ENCODE measurements at places on chromosomes 11 and 22.

GRCh38 chr11:64915376-64915887, 1.6 kb downstream of the ATG2A start:
- DNase-seq: no peak

DNA sequence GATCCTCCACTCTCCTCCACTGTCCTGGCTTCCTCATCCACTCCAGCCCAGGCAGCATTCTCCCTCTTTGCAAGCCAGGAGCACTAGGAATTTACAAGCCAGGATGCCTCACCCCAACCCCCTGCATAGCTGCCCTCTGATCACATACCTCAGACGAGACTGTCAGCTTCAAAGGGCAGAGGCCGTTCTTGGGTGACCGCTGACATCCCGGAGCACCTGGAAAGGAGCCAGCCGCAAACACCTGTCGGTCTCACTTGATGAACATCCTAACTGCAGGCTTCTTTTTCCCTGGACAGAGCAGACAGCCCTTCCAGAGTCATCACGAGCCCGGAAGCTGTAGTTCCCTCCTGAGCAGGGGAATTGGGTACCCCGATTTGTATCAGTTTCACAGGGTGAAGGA, 451.3 kb upstream of the B3GAT1 start:
- no peak for DNase-seq

- no peak for DNase-seq
Observed at GRCh38 chr11:110355011-110355744, 58.8 kb upstream of the RDX start.

DNA sequence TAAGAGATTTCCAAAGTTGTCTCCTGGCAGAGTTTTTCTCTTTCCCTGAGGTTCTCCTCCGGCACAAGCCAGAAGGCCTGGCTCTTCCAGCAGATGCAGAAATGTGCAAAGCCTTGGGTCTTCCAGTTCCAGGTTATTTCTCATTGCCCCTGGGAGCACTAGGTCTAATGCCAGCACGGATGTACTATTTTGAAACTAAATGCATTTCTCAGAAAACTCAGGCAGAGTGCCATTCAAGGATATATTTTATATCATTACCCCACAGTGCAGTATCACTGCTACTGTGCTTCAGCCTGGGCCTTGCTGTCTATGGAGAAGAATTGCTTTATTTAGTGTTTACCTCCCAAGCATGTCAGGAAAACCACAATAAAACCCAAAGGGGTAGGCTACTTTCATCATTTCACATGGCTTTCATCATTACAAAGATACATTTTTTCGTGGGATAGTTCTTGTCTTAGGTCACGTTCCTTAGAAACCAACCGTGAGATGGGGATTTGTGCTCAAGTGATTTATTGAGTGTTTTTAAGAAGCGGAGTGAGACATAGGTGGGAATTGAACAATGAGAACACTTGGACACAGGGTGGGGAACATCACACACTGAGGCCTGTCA, 22.4 kb upstream of the FZD4 start:
- DNase-seq: no peak

GRCh38 chr11:15473954-15474837, 359.5 kb downstream of the INSC start:
- no peak for DNase-seq

DNA sequence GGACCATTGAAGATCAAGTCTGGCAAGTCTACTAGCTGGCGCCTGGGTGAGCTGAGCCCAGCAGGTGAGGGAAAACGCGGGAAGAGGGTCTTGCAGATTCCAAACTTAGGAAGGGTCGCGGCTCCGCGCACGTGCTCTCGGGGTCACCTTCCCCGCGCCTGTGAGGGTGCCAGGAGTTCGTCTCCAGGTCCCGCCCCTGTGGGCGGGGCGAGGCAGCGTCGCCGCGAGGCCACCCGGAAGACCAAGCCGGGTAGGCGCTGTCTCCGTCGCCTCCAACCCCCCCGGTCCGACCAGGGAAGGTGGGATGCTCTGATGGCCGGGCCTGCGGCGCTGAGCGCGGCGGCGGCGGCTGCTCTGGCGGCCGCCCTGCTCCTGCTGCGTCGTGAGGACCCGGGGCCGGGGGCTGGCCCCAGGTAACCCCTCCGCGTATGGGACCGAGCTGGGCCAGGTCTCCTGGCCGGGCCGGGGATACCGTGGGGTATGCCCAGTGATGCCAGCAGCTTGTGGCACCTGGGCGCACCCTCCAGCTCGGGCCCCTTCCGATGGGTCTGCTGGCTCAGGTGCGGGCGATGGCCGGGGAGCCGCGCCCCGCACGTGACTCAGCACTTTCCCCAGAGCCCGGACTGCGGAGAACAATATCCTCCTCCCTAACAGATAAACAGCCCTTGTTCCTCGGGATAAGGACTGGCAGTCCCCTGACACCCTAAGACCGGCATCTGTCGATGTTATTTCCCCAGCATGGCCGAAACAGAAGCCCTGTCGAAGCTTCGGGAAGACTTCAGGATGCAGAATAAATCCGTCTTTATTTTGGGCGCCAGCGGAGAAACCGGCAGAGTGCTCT, at the start of gene HTATIP2:
HTATIP2 (plus strand) TSS at position 215 of the 841 bp plus-strand sequence; CDS start at position 739, 524 bp downstream.
- peak; percentile 72 for DNase-seq

GRCh38 chr11:19352771-19353160, 112.0 kb upstream of the E2F8 start:
- DNase-seq: no peak

- DNase-seq: no peak
Observed at GRCh38 chr11:83409891-83410290, 123.7 kb upstream of the CCDC90B start.

DNA sequence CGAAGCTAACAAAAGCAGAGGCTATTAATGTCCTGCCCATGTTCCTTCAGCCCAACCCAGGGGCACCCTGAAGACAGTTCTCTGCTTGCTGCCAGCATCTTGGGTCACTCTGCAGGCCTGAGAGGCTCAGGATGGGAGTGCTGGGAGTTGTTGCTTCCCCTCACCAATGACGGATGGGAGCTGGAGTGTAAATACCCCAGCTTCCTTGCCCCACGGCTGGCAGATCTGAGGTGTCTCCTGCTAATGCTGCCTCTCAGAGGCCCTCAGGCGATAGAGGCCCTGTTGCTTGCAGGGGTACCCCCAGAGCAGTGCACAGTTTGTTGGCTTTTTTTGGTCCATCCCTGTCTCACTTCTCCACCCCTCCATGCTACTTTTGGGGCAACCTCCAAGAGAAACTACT, 32.9 kb downstream of the IFT27 start:
- peak; percentile 43 for DNase-seq

DNA sequence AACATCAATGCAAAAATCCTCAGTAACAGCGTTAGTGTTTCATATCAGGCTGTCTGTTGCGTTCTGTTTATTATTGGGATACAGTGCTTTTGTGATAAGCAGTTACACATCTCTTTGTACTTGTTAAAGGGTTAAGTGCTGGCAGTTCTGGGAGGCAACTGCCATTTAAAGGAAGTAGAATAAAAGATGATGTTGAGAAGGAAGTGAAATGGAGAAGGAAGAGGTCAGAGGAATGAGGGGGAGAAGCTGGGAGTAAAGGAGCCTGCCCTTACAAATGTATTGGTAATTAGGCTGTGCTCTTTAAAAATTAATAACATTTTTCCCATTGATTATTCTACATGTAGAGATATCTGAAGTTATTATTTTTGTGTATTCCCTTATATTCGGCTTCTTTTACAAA, 674.7 kb downstream of the NTM start:
- DNase-seq: no peak

DNA sequence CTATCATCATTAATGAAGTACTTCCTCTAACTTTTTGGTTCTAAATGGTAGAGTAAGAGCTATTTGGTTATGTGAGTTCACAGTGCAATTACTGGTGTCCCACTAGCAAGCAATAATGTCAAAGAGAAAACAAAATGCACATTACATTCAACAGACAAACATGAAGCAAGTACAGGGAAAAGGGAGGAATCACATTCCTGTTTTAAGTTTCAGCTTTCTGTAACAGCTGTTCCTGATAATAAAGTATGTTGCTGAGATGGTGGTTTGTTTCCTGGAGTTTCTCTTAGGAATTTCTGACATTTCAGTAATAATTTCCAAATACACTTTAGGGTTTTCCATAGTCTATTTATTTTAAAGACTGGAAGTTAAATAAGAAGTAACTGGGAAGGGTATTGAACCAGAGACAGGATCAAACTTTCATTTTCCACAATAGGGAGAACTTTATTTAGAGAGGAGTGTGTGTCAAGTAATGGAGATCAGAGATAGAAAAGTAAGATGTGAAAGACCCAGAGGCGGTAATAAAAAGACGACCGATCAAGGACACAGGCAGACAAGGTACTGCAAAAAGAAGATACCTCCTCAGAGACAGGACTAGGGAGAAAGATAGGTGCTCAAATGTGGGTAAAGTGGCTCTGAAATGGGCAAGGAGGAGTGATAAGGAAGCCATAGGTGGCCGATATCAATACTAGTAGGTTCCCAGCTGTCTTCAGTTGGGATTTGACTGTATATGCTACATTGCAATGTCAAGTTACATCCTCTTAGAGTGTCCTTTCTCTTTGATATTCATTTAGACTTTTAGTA, 20.8 kb upstream of the CLNS1A start:
- no peak for DNase-seq

DNA sequence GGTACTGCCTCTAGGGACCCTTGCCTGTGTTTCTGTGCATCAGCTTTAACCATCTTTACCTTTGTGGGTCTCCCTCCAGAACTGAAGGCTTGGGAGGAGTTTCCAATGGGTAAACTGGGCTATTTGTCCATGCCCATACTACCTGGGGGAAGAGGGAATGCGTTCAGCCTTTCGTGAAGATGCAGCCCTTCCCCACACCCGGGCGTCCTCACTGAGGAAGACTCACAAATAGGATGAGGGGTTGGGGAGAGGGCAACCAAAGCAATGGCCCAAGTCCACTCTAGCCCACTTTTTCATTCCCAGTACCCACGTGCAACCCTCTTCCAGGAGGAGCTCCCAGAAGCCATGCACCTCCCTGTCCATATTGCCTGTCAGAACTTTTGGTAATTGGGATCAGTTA, 61.8 kb upstream of the ADA2 start:
- DNase-seq: no peak

DNA sequence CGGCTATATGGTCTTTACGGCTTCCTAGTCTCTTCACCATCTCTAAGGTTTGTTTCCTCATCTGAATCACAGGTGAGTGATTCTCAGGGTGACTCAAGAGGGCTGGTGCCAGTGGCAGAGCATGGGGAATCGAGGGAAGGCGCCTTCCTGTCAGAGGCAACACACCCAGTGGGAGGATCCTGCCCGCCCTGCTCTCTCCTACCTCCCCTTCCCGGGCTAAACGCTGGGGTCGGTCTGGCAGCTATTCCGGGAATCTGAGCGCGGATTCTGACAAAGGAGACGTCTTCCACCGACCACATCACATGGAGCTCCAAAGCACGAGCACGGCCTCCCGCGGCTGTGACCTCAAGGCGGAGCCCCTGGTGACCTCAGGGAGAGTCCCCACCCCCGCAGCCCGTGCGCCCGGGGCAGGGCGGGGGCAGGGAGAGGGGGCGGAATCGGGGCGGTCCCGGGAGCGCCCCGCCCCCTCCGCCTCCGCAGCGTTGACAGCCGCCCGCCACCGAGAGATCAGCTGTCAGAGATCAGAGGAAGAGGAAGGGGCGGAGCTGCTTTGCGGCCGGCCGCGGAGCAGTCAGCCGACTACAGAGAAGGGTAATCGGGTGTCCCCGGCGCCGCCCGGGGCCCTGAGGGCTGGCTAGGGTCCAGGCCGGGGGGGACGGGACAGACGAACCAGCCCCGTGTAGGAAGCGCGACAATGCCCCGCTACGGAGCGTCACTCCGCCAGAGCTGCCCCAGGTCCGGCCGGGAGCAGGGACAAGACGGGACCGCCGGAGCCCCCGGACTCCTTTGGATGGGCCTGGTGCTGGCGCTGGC, at the start of gene SMPD1:
SMPD1 (plus strand) TSS at position 570 of the 813 bp plus-strand sequence; CDS start at position 695, 125 bp downstream.
- peak; percentile 92 for DNase-seq

- DNase-seq: no peak
Observed at GRCh38 chr11:45984192-45984591, 61.7 kb downstream of the LARGE2 start.

DNA sequence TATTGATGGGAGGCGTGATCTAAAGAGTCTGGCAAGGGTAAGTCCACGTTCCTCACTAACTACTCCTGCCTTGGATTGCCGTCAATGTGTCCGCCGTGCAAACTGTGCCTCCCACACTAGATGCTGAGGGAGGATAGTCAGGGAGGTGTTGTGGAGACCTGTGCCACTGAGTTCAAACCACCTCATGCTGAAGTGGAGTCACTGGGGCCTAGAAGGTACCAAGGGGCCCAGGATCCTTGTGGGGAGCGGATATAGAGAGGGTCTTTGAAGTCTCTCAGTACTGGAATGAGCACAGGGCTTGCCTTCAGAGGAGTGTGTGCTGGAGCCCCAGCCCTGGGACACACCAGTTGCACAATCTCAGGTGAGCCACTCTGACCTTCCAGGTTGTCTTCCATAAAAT, 27.1 kb upstream of the TMPRSS4 start:
- DNase-seq: no peak

DNA sequence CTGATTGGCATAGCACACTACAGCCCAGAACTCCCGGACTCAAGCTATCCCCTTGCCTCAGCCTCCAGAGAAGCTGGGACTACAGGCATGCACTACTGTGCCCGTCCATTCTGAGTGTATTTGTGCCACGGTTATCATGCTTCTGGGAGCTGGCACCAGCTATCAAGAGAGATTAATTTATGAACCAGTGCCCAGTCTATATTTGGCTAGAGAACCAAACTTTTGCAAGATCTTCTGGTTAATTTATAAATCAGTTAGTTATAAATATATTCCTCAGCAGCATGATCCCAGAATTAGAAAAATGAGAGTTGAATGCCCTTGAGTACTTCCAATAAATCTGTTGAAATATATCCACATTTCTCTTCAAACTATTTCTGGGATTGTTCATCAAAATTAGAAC, 67.5 kb upstream of the OR5AN1 start:
- no peak for DNase-seq

DNA sequence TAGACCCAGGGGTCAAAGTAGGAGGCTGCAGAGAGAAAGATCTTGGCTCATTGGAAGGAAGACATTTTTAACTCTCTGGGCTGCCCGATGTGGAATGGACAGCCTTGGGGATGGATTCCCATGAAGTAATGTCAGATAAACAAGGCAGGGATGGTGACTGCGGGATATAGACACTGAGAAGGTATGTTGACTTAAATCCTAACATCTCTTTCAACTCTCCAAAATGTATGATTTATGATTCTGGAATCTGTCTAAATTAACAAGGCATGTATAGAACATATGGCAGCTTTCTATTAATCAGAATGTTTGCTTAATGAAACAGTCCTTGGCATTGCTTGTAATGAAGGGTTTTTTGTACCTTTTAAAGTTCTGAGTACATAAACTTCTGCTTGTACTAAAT, 56.1 kb upstream of the VSTM5 start:
- DNase-seq: no peak

DNA sequence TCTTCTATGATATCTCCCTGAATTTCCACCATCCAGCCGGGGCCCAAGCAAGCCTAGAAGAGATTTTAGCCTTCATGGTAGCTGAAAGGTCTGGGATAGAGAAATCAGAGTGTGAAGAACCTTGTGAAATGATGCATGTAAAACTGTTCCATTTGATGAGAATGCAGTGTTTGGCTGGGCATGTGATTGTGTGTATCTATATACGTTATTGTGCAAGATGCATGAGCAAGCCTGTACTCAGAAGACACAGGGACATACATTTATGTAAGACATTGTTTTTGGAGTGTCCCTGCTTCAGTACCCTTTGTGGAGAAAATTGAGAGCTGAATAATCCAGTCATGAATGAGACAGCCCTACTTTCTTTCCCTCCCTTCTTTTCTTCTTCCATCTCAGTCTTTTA, 15.2 kb upstream of the OR52K2 start:
- DNase-seq: no peak
